ENCODE measurements at places on chromosomes 5 and 9.
A peak's percentile ranks its signal among the peaks of the same experiment; 100 is the strongest.

GRCh38 chr5:145925353-145925752 lies 11.0 kb upstream of the SH3RF2 start:
- H3K4me1 ChIP-seq, result no peaks in the 10 kb centered on the region
- no peak overlapping the region for H3K4me3 ChIP-seq
- H3K27me3 ChIP-seq, result no peaks in the 10 kb centered on the region
- H3K27ac ChIP-seq, result no peak overlapping the region
- DNase-seq, result no peak

- DNase-seq, result peak; percentile 34
- H3K4me3 ChIP-seq, result no peak overlapping the region
- no peaks in the 10 kb centered on the region for H3K36me3 ChIP-seq
- peaks cover 5% of the 10 kb centered on the region for H3K27me3 ChIP-seq
Measured at GRCh38 chr5:178777520-178777919, 47.1 kb upstream of the ZNF354A start.

DNA sequence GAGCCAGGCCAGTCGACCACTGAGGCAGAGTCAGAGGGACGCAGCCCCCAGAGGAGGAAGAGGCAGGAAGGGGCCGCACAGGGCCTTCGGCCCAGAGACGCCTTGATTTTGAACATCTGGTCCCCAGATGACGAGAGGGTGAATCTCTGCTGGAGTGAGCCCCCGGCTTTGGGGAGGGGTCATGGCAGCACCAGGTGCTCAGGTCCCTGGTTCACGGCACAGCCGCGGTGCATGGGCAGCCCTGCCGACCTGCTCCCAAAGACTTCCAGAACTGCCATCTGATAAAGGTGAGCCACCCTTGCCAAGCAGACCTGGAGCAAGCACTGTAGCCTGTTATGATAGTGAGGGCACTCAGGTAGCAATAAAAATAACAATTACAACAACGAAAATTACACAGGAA lies 29.8 kb downstream of the LPCAT1 start:
- no peaks in the 10 kb centered on the region for H3K4me1 ChIP-seq
- peaks cover 93% of the 10 kb centered on the region for H3K36me3 ChIP-seq
- no peak overlapping the region for H3K4me3 ChIP-seq
- no peaks in the 10 kb centered on the region for H3K27me3 ChIP-seq
- DNase-seq, result no peak
- no peak overlapping the region for H3K27ac ChIP-seq

GRCh38 chr5:134581241-134581981 lies 51.2 kb downstream of the SAR1B start:
- DNase-seq, result no peak
- peaks cover 51% of the 10 kb centered on the region for H3K36me3 ChIP-seq
- H3K4me3 ChIP-seq, result no peak overlapping the region
- H3K27ac ChIP-seq, result no peak overlapping the region

GRCh38 chr9:135365013-135365768 lies 114.4 kb upstream of the PPP1R26 start:
- no peaks in the 10 kb centered on the region for H3K36me3 ChIP-seq
- no peak for DNase-seq
- no peak overlapping the region for H3K4me3 ChIP-seq
- H3K27ac ChIP-seq, result no peak overlapping the region
- H3K27me3 ChIP-seq, result no peaks in the 10 kb centered on the region

DNA sequence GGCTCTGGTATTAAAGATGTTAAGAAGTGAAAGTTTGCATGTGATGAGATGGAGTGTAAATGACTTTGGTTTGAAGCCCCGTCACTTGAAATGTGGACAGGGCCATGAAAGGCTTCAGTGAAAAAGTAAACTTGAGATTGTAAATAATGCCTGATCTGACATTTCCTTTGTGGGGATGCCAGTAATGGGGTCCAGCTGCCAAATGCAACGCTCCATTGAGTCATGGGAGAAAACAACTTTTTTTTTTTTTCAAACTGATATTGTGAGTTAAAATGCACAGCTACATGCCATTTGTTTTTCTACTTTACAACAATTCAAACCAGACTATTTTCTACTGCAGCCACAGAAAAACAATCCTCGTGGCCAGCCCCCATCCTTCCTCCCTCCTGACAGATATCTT lies 327.0 kb upstream of the TNC start:
- H3K4me3 ChIP-seq, result no peak overlapping the region
- H3K27ac ChIP-seq, result no peak overlapping the region
- H3K27me3 ChIP-seq, result no peaks in the 10 kb centered on the region
- H3K4me1 ChIP-seq, result no peaks in the 10 kb centered on the region
- no peak for DNase-seq

- no peak overlapping the region for H3K4me3 ChIP-seq
- DNase-seq, result no peak
- no peak overlapping the region for H3K27ac ChIP-seq
- H3K27me3 ChIP-seq, result no peaks in the 10 kb centered on the region
- no peaks in the 10 kb centered on the region for H3K36me3 ChIP-seq
Measured at GRCh38 chr5:21071421-21071820, 1083.4 kb upstream of the CDH18 start.

GRCh38 chr5:52801329-52801728 lies 13.6 kb downstream of the ITGA1 start:
- peak overlapping the region; percentile 63 for H3K4me3 ChIP-seq
- H3K27ac ChIP-seq, result peak overlapping the region; percentile 90
- H3K4me1 ChIP-seq, result peaks cover 87% of the 10 kb centered on the region

- H3K27ac ChIP-seq, result peak overlapping the region; percentile 98
- peaks cover 37% of the 10 kb centered on the region for H3K4me1 ChIP-seq
- H3K27me3 ChIP-seq, result no peaks in the 10 kb centered on the region
- peak overlapping the region; percentile 19 for H3K4me3 ChIP-seq
- H3K36me3 ChIP-seq, result peaks cover 9% of the 10 kb centered on the region
Measured at GRCh38 chr9:33818847-33819500, 2.0 kb downstream of the UBE2R2 start.

- H3K27me3 ChIP-seq, result peaks cover 8% of the 10 kb centered on the region
- DNase-seq, result no peak
- no peak overlapping the region for H3K27ac ChIP-seq
Measured at GRCh38 chr5:39437467-39437866, 12.7 kb upstream of the DAB2 start.

DNA sequence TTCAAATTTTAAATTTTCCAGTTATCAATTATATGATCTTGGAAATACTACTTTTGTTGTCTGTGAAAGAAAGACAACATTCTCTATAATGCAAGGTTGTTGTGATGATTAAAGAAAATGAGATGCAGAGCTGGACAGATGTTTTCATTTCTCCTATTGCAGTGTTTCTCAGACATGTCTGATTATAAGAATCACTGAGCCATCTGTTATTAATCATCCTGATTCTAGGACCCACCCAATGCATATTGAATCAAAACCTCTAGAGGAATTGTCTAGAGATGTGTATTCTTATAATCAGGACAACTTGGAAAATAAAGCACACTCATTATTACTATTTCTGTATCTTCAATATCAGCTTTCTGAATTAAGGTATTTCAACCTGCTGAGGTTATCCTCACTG lies 121.1 kb upstream of the ASTN2 start:
- peaks cover 13% of the 10 kb centered on the region for H3K4me1 ChIP-seq
- H3K27me3 ChIP-seq, result no peaks in the 10 kb centered on the region
- H3K4me3 ChIP-seq, result no peak overlapping the region

GRCh38 chr9:133869674-133870405 lies 122.3 kb downstream of the VAV2 start:
- H3K27ac ChIP-seq, result no peak overlapping the region
- H3K27me3 ChIP-seq, result no peaks in the 10 kb centered on the region
- H3K4me1 ChIP-seq, result no peaks in the 10 kb centered on the region
- no peak overlapping the region for H3K4me3 ChIP-seq
- H3K36me3 ChIP-seq, result no peaks in the 10 kb centered on the region

- peak within 1 kb of the TSS; percentile 85 for H3K4me3 ChIP-seq
- H3K36me3 ChIP-seq, result peaks cover 3% of the 10 kb centered on the region
- H3K4me1 ChIP-seq, result peaks cover 68% of the 10 kb centered on the region
- peak; percentile 84 for DNase-seq
- H3K27me3 ChIP-seq, result no peaks in the 10 kb centered on the region
Measured at GRCh38 chr5:55534436-55535198, at the start of gene PLPP1. Gene PLPP1 (minus strand): TSS chr5:55534964. CDS start chr5:55534629, 335 bp downstream.

DNA sequence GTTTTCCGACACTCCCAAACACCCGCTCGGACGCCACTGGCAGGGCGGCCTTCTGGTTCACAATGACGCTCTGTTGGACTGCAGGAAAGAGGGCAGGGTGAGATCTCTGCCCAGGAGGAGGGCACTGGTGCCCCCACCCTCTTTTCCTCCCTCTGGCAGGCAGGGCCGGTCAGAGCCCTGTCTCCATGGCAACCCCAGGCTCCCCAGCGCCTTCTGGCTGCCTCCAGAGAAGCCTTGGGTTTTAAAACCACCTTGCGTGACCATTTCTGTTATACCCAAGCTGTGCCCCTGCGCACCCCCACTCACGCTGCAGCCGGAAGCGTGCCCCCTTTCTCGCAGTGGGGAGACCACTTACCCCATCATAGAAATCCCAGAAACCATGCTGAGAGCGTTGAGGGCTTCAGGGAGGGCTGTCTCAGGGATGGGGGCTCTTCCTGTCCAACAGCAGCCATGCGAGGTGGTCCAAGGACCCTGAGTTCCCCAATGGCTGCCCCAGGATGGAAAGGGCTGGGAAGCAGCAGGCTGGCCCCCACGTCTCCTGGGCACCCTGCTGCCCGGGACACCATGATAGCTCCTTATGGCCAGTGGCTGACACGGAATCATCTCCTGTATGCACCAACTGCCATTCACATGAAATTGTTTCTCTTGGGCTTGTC lies 7.3 kb downstream of the C9orf50 start:
- H3K4me1 ChIP-seq, result peaks cover 11% of the 10 kb centered on the region
- no peak overlapping the region for H3K27ac ChIP-seq
- no peaks in the 10 kb centered on the region for H3K27me3 ChIP-seq
- no peaks in the 10 kb centered on the region for H3K36me3 ChIP-seq

DNA sequence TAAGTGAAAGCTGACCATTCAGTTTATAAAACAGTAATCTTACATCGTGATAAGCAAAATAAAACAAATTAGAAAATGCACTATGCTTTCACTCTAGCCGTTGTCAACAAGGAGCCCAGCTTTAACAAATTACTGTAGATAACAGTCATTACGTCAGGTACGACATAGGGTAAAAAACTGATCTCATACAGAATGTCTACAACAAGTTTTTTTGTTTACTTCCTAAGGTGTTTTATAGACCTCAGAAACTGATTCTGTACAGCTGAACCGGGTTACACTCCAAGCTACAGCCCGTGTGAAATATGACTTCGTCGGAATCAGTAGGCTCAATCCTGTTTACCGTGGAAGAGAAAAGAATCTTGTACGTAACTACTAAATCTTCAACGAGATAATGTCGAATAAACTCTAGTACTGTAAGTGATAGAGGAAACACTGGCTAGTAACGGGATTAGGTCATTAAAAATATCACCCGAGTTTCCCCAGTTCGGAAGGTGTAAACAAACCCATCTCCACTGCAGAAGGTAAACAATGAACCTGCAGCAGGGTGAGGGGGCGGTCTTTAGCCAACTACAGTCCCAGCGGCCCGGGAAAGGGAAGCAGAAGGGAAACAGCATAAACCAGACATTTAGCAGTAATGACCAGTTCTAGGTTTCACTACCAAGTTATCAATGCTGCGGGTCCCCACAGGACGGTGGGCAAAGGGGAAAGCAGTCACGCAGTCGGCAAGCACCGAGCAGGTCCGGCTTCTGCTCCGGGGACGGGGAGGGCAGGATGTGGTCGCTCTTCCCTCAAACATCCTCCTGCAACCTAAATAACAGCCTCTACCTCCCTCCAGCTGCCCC lies 1.1 kb downstream of the RICTOR start:
- peaks cover 30% of the 10 kb centered on the region for H3K36me3 ChIP-seq
- no peaks in the 10 kb centered on the region for H3K27me3 ChIP-seq
- peak; percentile 71 for DNase-seq
- peak overlapping the region; percentile 95 for H3K27ac ChIP-seq
- peaks cover 40% of the 10 kb centered on the region for H3K4me1 ChIP-seq

GRCh38 chr5:1162751-1163150 lies 38.6 kb upstream of the SLC6A19 start:
- H3K4me3 ChIP-seq, result no peak overlapping the region
- H3K36me3 ChIP-seq, result no peaks in the 10 kb centered on the region
- H3K27me3 ChIP-seq, result no peaks in the 10 kb centered on the region
- H3K27ac ChIP-seq, result no peak overlapping the region
- DNase-seq, result no peak

DNA sequence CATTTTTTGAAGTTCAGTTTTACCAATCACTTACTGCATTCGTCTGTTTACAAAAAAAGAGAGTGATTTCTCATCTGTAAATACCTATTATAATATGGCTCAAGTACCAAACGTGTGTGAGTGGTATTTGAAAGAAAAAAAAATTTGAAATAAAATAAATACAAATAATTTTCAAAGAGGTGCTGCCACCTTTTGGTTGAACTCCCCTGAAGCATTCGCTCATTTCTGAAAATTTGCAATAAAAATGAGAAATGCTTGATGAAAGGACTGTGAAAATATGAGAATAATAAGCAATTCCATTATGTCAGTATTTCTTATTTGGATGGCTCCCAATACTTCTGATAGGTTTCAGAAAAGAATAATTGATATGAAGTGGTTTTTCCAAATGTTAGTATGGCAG lies 409.9 kb downstream of the CTNND2 start:
- DNase-seq, result no peak
- H3K4me1 ChIP-seq, result no peaks in the 10 kb centered on the region
- no peaks in the 10 kb centered on the region for H3K27me3 ChIP-seq
- H3K36me3 ChIP-seq, result no peaks in the 10 kb centered on the region
- no peak overlapping the region for H3K4me3 ChIP-seq

DNA sequence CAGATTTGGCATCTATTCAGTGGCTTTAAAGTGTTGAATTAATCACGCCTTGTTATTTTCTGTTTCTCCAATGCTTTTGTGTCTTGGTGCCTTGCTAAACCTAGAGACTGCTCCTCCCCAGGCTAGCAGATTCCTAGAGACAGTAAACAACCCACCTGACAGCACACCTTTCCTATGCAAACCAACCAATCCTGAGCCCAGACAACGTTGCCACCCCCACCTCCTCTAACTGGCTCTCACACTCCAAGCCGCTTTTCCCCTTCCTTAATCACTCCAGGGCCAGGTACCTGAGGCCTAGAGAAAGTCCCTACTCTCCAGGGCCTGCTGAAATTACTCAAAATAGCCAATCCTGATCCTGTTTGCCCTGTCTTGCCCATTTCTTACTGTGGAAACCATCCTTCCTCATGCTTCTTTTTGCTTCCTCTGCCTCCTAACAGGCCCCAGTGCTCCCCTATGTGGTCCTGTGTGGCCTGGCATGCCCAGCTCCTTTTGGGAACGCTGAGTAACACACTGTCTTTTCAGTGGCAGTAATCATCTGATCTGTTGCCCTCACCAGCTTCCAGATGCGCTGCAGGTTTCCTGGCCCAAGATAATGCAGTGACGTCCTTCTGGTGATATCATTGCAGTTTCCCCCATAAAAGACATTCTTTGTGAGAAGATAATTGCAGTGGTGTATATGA lies 53.4 kb downstream of the GAS1 start:
- no peaks in the 10 kb centered on the region for H3K27me3 ChIP-seq
- no peak overlapping the region for H3K27ac ChIP-seq
- no peak overlapping the region for H3K4me3 ChIP-seq
- no peak for DNase-seq

DNA sequence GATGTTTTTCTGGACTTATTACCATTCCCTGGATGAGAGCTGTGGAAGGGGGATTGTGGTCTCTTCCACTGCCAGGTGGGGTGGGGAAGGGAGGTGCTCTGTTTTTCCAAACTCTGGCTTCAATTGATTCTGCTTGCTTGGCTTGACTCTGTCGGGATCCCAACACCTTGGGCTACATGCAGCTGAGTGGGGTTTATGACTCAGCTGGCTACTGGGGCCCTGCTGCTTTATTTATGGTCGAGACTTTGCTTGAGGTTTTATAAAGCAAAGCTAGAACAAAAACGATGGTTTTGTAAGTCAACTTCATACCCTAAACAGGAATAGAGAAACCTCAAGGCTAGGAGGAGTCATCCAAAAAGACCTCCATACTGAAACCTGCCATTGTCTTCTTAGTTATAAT lies 76.3 kb downstream of the AOPEP start:
- H3K4me1 ChIP-seq, result no peaks in the 10 kb centered on the region
- H3K4me3 ChIP-seq, result no peak overlapping the region
- peaks cover 18% of the 10 kb centered on the region for H3K36me3 ChIP-seq
- no peaks in the 10 kb centered on the region for H3K27me3 ChIP-seq
- no peak for DNase-seq

Data from DND-41 (cell line).